Thoracic aorta (tissue), 2 donors: ENCODE measurements at places on chromosomes 6 and 20. TPM values are rescaled to one million over a fixed set of nuclear protein-coding genes. Genes with fewer than 3 reads are reported as not detected.

Gene GSTA2
- not detected for total RNA-seq

Gene BPIFB2
- not detected for total RNA-seq

Gene SLC22A3
- 91.5 TPM for total RNA-seq

Gene EEF1A2
- not detected for total RNA-seq

Gene TP53INP2
- 27.7 TPM for total RNA-seq

Gene MLIP
- not detected for total RNA-seq

Gene PHACTR3
- not detected for total RNA-seq

Gene SNHG17
- 38.9 TPM for total RNA-seq

DNA sequence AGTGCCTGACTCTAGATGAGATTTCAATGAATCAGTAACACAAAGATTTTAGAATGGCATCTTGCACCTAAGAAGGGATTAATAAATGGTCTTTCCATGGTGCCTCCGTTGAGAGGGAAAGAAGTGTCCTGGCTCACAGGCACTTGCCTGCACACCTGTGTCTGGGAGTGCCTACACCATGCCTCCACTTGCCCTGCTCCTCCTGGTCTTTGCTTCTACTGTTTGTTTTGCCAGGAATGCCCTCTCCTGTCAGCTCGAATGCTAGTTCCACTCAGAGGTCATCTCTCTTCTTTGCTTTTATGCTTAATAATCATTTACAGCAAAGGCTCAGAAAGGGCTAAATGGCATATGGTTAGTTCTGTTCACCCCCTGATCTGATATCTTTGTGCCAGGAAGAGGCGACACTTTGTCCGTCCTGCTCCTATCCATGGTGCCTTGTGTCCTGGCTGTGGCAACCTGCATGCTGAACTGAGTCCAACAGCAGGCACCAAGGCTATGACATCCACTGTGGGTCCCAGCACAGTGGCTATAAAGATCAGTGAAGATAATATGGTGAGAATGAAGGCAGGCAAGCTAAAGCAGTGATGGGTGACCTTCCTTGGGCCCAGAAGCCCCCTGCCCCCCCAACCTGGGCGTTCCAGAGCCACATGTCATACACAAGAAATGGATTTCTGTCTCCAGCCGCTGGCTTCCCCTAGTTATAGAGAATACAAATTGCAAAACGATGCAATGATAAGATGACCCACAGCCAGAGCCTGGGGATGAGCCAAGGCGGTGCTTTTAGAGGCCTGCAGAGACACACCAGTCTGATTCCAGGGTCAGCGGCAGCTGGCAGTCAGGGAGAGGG lies 1.4 kb downstream of the C6orf132 start:
- DNase-seq: no peak

DNA sequence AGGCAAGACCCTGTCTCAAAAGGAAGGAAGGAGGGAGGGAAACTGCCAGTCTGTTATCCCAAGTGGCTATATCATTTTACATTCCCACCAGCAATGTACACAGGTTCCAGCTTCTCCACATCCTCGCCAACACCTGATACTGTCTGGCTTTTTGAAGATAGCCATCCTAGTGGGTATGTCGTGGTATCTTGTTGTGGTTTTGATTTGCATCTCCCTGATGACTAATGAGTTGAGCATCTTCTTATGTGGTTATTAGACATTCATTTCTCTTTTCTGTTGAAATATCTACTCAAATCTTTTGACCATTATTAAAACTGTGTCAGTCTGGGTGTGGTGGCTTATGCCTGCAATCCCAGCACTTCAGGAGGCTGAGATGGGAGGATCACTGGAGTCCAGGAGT lies 47.9 kb upstream of the ARID1B start:
- DNase-seq: no peak

- no peak for DNase-seq
Measured at GRCh38 chr6:116139917-116140316, 14.0 kb upstream of the COL10A1 start.

DNA sequence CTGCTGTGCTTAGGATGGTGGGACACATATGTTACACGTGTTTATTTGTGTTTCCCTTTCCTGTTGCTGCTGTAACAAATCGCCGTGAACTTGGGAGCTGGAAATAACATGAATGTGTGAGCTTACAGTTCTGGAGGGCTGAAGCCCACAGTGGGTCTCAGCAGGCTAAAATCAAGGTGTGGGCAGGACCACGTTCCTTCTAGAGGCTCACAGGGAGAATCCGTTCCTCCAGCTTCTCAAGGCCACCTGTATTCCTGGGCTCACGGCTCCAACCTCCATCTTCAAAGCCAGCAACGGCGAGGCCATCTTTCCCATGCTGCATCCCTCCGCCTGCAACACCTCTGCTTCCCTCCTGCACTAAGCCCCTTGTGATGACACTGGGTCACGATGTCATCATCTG lies 27.4 kb upstream of the PTGIS start:
- no peak for DNase-seq

DNA sequence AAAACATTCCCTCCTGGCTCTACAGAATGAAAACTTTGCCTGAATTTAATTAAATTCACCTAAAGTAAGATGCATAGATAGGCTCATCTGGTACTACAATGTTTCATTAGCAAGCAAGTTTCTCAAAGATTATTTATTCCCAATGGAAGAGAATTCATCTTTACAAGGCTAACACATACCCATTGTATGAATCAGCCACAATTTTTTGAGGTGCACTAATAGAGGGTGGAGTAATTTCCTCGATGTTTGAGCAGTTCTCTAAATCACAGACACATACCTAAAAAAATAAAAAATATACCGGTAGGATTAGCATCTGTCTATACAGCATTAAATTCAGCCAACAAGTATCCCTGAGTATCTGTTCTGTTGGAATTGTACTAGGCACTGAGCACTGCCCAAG lies 32.7 kb downstream of the ROS1 start:
- no peak for DNase-seq

DNA sequence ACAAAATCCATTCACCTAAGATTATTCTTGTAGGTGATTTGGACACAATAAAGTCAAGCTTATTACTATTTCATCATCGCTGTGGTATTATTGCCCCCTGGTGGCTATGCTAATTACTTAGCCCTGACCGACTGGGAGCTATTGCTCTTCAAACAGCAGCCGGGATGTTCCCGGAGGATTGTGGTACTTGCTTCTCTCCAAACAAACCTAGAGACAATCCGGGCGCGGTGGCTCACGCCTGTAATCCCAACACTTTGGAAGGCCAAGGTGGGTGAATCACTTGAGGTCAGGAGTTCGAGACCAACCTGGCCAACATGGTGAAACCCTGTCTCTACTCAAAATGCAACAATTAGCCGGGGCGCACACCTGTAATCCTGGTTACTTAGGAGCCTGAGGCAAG lies 15.4 kb upstream of the STMND1 start:
- DNase-seq: no peak

GRCh38 chr6:127212376-127212775 lies 54.3 kb upstream of the RNF146 start:
- DNase-seq: no peak

- no peak for DNase-seq
Measured at GRCh38 chr20:41621421-41621820, 3.2 kb upstream of the CHD6 start.

GRCh38 chr6:160256445-160256844 lies 2.2 kb downstream of the SLC22A2 start:
- no peak for DNase-seq

GRCh38 chr6:160102956-160103824 lies 18.4 kb upstream of the SLC22A1 start:
- no peak for DNase-seq

DNA sequence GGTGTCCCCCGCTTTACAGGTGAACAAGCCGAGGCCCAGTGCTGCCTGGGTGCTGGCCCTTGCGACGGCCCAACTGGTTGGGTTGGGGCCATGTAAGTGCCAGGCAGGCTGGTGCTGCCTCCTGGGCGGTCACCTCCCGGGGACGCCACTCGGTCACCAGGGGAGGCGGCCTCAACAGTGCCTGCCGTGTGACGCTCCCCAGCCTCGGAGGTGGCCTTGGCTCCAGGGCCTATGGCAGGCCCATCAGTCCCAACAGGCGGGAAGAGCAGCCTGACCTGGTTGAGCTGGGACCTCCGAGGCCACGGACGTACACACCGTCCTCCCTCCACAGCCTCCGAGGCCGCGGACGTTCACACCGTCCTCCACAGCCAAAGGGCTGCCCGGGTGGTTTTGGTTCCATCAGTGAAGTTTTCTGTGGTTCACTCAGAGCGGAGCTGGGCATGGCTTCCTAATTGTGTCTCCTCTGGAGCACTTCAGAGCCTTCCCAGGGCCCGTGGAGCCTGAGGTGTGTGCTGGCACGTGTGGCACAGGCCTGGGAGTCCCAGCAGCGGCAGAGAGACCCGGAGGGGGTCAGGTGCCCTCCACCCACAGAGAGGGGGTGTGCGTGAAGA lies 19.3 kb upstream of the SLCO4A1 start:
- no peak for DNase-seq

DNA sequence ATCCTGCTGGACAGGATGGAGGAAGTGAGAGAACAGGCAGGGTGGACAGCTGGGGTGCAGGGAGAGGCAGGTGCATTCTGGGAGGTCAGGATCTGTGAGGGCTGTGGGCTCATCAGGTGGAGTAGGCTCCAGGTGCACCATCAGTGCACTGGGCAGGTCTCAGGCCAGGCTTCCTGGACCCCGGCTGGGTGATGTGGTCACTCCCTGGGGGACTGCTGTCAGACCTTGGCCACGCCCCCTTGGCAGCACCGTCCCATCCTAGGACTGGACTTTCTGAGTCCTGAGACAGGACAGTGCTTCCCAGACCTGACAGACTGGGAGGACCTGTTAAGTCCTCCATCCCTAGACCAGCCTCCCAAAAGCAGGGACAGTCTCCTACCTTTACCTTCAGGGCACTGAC lies 626.7 kb upstream of the DEFB115 start:
- DNase-seq: no peak

GRCh38 chr6:15921243-15921642 lies 207.6 kb upstream of the MYLIP start:
- DNase-seq: no peak

DNA sequence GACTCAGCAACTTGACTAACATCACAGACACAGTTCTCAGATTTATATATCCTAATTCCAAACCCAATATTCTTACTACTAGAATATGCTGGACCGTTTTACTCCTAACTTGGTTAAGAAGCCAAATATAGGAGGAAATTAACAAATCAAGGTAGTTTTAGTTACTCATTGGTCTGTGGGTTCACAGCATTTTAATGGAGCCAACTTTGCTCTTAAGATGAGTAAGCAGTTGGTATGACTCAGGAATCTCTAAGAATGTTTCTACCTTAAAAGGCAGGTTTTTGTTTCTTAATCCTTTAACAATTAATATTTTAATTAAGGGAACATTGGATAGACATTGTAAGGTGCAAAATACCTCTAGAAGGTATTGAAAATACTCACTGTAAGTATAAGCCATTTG lies 31.6 kb downstream of the OPRM1 start:
- DNase-seq: no peak

DNA sequence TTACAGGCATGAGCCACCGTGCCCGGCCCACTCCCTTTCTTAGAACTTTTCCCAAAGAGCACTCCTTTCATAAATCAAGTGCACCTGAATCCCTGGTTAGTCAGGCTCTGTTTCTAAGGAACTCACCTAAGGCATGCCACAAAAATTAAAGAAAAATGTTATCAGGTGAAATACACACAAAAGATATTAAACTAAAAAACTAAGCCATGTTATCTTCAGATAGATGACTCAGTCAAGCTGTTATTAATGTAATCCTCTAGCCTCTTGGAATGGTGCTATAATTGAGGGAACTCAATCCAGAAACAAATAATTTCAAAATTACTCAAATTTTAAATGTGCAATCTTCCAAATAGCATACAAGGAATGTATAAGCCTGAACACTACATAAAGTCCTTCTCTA lies 83.0 kb downstream of the TENT5A start:
- no peak for DNase-seq

DNA sequence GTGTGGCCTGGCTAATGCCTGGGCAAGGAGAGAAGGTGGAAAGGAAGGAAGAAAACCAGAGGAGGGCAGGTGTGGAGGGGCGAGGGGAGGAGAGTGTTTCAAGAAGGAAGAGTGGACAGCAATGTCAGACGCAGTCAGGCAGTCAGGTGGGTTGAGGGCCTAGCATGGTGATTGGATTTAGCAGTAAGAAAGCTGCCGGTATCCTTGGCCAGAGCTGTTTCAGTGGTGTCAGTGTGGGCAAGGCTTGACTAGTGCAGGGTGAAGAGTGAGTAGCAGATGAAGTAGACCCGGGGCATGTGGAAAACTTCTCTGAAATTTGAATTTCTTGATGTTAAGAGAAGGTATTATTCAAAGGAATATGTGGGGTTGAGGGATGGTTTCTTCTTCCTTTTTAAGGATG lies 27.0 kb downstream of the SNX9 start:
- DNase-seq: no peak

DNA sequence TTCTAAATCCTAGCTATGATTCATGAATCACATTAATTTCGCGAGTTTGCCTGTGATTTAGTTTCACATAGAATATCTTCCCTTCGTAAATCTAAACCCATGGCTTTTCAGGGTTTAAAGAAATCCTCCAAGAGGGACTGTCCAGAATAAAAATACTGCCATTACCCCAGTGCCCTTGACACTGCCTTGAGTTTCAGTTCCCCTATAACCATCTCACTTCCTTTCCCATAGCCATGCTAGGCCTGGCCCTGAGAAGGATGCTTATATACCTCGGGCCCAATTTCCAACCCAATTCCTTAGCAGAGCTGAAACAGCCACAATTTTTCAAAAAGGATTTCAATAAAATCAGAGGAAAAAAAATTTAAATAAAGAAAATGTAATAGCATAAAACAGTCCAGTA lies 697.3 kb downstream of the FRK start:
- DNase-seq: no peak

DNA sequence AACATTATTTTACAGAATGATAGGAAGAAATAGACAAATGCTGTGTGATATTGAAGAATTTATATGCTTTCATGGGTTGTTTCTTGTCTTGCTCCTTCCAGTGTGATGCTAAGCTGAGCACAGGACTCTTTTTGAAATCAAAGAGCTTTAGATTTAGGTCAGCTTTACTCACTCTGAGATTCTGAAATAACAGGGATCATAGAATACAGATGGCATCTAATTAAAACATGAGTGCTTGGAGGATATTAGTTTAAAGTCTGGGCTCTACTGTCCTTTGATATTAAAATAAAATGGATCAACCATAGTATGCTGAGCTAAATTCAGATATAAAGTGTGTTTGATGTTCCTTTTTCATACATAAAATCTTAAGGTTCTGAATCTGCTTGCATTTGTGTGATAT lies 29.6 kb downstream of the MLIP start:
- DNase-seq: no peak

DNA sequence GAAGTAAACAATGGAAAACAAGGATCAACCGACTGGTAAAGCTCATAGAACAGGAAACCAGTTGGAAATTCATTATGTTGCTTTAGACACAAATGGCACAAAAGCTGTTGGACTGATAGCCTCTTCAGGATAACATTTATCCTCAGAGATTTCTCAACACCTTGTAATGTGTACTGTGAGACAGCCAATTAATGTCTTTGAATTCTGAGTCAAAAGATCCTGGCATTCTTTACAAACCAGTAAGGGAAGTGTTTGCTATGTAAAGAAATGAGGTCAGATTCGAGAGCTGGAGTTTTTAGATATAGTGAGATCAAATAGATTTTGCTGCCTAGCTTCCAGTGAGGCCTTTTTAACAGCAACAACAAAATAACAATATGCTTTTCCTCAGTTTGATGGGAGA lies 439.2 kb downstream of the C6orf118 start:
- DNase-seq: no peak

- no peak for DNase-seq
Measured at GRCh38 chr6:139927236-139927635, 552.8 kb upstream of the CITED2 start.

GRCh38 chr6:159858259-159858658 lies 32.5 kb upstream of the MAS1 start:
- no peak for DNase-seq

- DNase-seq: no peak
Measured at GRCh38 chr6:54134935-54135334, 23.7 kb downstream of the MLIP start.

- DNase-seq: no peak
Measured at GRCh38 chr6:98036344-98036923, 753.4 kb upstream of the MMS22L start.
